ENCODE measurements at places on chromosomes 3 and 15.

DNA sequence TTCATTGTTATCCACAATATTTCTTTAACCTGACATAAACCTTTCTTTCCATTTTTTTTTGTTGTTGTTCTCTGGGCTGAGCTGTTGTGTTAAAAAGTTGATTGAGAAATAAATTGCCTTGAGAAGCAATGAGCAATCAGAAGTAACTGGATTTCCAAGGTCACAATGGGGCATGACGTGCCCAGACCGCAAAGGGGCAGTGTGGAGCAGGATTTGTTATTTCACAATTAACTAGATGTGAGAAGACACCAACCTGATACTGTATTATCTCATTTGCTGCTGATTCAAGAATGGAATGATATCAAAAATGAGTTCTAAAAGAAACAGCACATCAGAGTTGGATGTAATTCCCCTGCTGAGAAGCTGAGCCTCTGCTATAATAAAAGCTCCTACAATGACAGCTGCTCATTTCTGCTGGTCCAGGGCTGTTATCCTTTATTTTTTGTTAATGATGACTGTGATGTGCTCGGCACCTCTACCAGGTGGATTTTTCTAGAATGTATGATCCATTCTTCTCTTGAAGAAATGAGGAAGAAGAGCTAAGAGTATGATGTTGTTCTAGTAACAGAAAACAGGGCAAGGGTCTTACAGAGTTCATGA, 28.1 kb downstream of the CPNE4 start:
- H3K4me3 ChIP-seq = no peak overlapping the region
- H3K27me3 ChIP-seq = no peaks in the 10 kb centered on the region
- DNase-seq = peak; percentile 31
- H3K27ac ChIP-seq = no peak overlapping the region
- no peaks in the 10 kb centered on the region for H3K36me3 ChIP-seq
- H3K4me1 ChIP-seq = peaks cover 6% of the 10 kb centered on the region

GRCh38 chr3:89521328-89521727, 413.9 kb downstream of the EPHA3 start:
- H3K27ac ChIP-seq = no peak overlapping the region
- no peak overlapping the region for H3K4me3 ChIP-seq
- H3K27me3 ChIP-seq = no peaks in the 10 kb centered on the region
- peaks cover 3% of the 10 kb centered on the region for H3K4me1 ChIP-seq
- no peak for DNase-seq

DNA sequence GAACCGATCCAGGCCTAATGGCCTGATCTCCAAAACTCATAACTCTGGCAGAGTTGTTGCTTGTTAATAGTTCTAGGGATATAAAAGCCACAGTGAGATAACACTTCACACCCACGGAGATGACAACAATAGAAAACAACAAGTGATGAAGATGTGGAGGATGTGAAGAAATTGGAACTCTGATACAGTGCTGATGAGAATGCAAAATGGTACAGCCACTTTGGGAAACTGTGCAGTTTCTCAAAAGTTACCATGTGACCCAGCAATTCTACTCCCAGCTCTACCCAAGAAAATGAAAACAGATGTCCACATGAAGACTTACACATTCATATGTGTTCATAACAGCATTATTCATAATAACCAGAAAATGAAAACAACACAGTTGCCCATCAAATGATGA, 3.8 kb downstream of the CMTM7 start:
- peaks cover 25% of the 10 kb centered on the region for H3K4me1 ChIP-seq
- no peaks in the 10 kb centered on the region for H3K36me3 ChIP-seq
- H3K4me3 ChIP-seq = no peak overlapping the region
- no peak overlapping the region for H3K27ac ChIP-seq

DNA sequence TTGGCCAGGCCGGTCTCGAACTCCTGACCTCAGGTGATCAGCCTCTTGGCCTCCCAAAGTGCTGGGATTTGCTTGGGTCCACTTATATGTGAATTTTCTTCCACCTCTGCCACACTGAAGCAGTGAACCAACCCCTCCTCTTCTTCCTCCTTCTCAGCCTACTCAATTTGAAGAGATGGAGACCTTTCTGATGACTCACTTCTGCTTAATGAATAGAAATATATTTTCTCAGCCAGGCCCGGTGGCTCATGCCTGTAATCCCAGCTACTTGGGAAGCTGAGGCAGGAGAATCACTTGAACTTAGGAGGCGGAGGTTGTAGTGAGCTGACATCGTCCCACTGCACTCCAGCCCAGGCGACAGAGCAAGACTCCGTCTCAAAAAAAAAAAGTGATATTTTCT, 46.8 kb upstream of the GATM start:
- no peaks in the 10 kb centered on the region for H3K27me3 ChIP-seq
- H3K36me3 ChIP-seq = no peaks in the 10 kb centered on the region
- no peak for DNase-seq
- no peaks in the 10 kb centered on the region for H3K4me1 ChIP-seq
- H3K27ac ChIP-seq = no peak overlapping the region

GRCh38 chr3:4996223-4996765, 17.1 kb downstream of the BHLHE40 start:
- H3K4me3 ChIP-seq = no peak overlapping the region
- no peak overlapping the region for H3K27ac ChIP-seq
- H3K27me3 ChIP-seq = no peaks in the 10 kb centered on the region
- DNase-seq = no peak

GRCh38 chr3:38297947-38298711, 16.0 kb downstream of the SLC22A14 start:
- no peaks in the 10 kb centered on the region for H3K27me3 ChIP-seq
- no peak overlapping the region for H3K4me3 ChIP-seq
- H3K36me3 ChIP-seq = no peaks in the 10 kb centered on the region
- DNase-seq = no peak

DNA sequence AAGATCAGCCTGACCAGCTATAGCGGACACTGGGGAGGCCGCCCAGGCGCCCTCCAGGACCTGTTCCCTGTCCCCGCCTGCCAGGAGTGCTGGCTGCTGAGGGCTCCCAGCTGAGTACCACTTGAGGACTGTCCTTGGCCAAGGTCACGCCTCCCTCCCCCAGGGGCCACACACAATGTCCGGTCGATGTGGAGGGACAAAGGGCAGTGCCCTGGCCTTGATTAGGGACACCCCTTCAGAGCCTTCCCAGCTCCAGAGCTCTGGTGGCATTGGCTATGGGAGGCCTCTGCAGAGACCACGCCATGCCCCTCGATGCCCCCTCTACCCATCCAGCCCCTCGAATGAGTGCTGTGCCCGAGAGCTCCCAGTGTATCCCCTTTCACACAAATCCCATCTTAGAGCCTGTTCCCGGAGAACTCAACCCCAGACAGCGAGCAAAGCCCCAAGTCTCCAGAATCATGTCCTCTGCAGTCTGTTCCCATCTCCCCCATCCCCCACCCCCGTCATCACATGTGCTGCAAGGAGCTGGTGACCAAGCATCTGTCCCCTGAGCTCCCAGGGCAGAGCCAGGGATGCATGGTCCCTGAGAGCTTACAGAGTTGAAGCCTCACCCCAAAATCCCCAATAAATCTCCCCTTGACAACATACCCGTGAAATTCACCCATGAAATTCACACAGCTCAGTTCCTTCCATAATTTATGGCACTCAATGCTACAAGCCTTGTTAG, 158.9 kb downstream of the NUP210 start:
- H3K36me3 ChIP-seq = no peaks in the 10 kb centered on the region
- no peaks in the 10 kb centered on the region for H3K27me3 ChIP-seq
- no peak overlapping the region for H3K4me3 ChIP-seq
- no peaks in the 10 kb centered on the region for H3K4me1 ChIP-seq

- H3K27me3 ChIP-seq = no peaks in the 10 kb centered on the region
- no peak overlapping the region for H3K27ac ChIP-seq
- H3K36me3 ChIP-seq = no peaks in the 10 kb centered on the region
Observed at GRCh38 chr15:49898575-49899283, 220.3 kb downstream of the ATP8B4 start.

DNA sequence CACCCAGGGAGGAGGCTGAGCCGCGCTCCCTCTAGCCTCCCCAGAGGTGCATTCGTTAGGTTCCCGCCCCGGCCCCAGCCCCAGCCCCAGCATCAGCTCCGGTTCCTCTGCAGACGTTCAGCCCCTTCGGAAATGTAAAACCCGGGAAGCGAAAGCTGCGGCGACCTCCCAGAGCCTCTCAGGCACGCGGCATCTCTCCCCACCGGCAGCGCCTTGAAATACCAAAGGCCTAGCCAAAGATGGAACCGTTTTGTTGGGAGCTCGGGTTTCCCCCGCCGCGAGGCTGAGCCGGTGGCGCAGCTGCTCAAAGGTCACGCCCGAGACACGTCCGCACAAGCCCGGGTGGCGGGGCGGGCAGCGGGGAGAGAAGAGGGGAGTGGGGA, 77.8 kb upstream of the HES1 start:
- peak; percentile 63 for DNase-seq
- H3K27ac ChIP-seq = peak overlapping the region; percentile 42
- H3K4me3 ChIP-seq = peak overlapping the region; percentile 18
- H3K4me1 ChIP-seq = peaks cover 12% of the 10 kb centered on the region
- H3K27me3 ChIP-seq = no peaks in the 10 kb centered on the region

DNA sequence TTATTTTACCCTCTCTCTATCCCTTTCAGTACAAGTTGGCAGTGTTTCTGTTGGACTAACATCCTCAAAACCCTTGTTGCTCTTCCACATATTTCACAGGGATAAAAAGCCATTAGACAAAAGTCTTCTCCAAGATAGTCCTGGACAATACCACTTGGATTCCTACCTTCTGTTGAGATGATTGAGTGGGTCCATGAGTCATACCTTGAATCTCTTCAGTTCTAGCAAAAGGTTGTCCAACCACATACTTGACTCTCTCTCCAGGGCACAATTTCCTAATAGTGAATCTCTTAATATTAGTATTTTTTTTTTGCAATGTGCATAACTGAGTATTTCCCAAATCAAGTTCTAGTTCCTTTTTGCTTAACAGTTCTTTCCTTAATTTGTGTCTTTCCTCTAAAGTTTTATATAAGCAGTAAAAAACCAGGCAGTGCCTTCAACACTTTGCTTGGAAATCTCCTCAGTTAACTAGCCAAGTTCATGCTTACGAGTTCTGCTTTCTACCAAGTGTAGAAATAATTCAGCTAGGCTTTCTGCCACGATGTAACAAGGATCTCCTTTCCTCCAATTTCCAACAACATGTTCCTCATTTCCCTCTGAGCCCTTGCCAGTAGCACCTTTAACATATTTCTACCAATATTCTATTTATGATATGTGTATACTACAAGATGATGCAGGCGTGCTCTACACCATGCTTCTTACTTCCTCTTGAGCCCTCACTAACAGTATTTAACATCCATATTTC, 68.3 kb upstream of the NEO1 start:
- H3K4me3 ChIP-seq = no peak overlapping the region
- no peaks in the 10 kb centered on the region for H3K36me3 ChIP-seq
- no peaks in the 10 kb centered on the region for H3K4me1 ChIP-seq
- no peak overlapping the region for H3K27ac ChIP-seq
- DNase-seq = no peak

DNA sequence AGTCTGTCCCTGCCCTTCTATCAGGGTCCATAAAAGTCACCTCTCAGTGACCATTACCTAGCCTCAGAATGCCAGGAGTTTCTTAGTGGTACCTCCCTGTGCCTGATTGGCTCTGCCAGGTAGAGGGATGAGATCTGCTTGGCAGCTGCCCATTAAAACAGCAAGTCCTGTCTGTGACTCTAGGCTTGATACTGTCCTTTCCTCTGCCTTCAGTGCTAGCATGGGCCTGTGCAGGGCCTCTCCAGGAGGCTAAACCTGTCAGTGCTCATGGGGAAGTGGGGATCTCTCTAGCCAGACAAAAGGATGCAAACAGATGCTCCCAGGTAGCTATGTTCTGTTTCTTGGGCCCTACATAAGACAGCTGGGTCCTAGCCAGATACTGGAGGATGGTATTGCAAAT, 10.0 kb upstream of the MANF start:
- no peak for DNase-seq
- H3K27me3 ChIP-seq = no peaks in the 10 kb centered on the region
- no peak overlapping the region for H3K4me3 ChIP-seq
- no peaks in the 10 kb centered on the region for H3K4me1 ChIP-seq

- no peak overlapping the region for H3K27ac ChIP-seq
- H3K4me3 ChIP-seq = no peak overlapping the region
- peaks cover 5% of the 10 kb centered on the region for H3K4me1 ChIP-seq
Observed at GRCh38 chr3:40020689-40021088, 211.3 kb downstream of the MYRIP start.

DNA sequence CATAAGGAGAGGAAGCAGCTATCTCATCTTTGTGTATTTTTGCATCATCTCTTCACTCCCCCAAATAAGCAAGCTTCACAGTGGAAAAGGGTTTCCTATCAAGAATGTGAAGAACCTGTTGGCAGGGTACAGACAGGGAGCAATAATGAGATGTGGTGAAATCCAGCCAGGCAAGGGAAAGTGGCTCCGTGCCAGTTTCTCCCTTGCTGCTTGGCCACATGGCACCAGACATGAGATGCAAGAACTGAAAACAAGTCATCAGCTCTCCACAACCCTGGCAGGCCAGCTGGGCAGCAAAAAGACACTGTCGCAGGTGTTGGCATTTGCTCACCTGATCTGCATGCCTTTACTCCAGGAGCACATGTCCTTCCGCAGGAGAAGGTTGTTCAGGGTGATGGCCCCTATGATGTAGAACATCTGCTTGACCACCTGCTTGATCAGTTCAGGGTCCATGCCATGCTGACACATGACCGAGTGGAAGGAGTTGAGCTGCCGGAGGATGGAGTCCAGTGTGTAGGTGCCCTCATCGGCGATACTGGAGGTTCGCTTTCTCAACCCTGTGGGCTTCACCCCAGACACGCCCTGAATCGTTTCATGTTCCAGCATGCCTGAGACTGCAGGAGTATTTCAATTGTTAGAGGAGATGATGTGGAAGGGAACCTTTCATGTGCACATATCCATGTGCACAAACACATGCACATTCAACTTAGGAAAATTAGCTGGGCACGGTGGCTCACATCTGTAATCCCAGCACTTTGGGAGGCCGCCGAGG, 23.3 kb upstream of the MYO5C start:
- H3K4me1 ChIP-seq = no peaks in the 10 kb centered on the region
- peak overlapping the region; percentile 41 for H3K27ac ChIP-seq
- no peak overlapping the region for H3K4me3 ChIP-seq
- DNase-seq = peak; percentile 96
- no peaks in the 10 kb centered on the region for H3K36me3 ChIP-seq
- H3K27me3 ChIP-seq = no peaks in the 10 kb centered on the region

All from thyroid gland (tissue), 4 donors.